HFFc6 (cell line): ENCODE measurements at places on chromosomes 13 and 19. TPM values are rescaled to one million over a fixed set of nuclear protein-coding genes. Genes with fewer than 3 reads are reported as not detected.
A peak's percentile ranks its signal among the peaks of the same experiment; 100 is the strongest.

DNA sequence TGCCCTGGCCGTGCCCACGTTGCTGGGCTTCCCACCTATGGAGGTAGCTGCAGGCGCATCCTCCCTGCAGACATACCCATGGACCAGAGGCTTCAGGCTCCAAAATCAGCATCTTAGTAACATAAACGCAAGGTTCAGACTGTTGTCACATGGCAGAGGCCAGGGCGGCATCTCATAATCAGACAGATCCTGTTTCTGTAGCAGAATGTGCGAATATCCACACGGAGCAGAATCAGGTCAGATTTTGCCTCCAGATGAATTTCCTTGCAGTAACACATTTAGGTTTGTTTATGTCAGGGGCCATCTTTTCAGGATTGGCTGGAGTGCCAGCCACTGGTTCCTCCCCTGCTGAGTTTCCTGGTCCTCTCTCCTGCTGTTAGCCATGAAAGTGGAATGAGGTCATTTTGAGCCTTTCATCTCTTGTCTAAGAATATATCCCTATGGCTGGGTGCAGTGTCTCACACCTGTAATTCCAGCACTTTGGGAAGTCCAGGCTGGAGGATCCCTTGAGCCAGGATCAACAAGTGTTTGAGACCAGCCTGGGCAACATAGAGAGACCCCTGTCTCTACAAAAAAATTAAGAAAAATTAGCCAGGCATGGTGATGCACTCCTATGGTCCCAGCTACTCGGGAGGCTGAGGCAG lies 20.5 kb downstream of the SMARCA4 start:
- DNase-seq, result no peak

DNA sequence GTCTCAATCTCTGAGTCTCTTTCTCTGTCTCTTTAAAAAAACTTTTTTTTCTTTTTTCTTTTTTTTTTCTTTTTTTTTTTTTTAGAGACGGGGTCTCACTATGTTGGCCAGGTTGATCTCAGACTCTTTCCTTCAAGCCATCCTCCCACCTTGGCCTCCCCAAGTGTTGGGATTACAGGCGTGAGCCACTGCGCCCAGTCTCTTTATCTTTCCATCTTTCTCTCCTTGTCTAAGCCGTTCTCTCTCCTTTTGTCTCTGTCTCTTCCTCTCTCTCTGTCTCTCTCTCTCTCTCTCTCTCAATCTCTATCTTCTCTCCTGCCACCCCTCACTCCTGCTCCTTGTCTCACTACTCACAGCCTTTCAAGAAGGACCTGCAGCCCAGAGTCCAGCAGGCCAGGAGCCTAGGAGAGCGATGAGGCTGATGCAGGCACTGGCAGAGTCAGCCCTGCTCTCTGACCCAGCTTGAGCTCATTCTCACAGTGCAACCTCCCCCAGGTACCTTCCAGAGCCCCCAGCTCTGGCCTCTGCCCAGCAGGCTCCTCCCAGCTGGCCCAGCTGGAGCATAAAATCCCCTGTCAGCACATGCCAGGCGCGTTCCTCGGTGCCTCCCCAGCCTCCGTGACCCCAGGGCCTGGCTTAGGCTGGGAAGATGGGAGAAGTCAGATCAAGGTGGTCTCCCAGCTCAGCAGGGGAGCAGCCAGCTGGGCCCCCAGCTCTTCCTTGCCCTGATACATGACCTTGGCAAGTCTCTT lies at the start of gene NPHS1:
Gene NPHS1 (minus strand): TSS at position 476 of the 752 bp plus-strand sequence. CDS start 667 bp downstream, outside the sequence.
- DNase-seq, result no peak

GRCh38 chr13:31588316-31588715 lies 151.0 kb upstream of the RXFP2 start:
- DNase-seq, result no peak

DNA sequence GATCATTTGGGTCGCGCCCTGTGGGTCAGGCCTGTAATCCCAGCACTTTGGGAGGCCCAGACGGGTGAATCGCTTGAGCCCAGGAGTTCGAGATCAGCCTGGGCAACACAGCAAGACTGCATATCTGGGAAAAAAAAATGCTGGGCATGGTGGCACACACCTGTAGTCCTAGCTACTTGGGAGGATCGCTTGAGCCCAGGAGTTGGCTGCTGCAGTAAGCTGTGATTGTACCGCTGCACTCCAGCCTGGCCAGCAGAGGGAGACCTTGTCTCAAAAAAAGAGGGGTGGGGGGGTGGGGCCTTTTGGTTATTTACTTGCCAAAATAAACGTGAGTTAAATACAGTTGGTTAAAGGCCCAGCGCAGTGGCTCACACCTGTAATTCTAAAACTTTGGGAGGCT lies 9.8 kb upstream of the ZNF544 start:
- no peak for DNase-seq

- peak; percentile 9 for DNase-seq
Observed at GRCh38 chr19:29645911-29646310, 19.4 kb upstream of the PLEKHF1 start.

GRCh38 chr13:38412266-38412665 lies 62.6 kb downstream of the UFM1 start:
- no peak for DNase-seq

Gene ENOX1
- total RNA-seq, result 0.63 to 3.7 TPM (median 3.6 TPM) in 3 replicates

- DNase-seq, result peak; percentile 33
Observed at GRCh38 chr13:32669030-32669646, 82.9 kb downstream of the PDS5B start.

DNA sequence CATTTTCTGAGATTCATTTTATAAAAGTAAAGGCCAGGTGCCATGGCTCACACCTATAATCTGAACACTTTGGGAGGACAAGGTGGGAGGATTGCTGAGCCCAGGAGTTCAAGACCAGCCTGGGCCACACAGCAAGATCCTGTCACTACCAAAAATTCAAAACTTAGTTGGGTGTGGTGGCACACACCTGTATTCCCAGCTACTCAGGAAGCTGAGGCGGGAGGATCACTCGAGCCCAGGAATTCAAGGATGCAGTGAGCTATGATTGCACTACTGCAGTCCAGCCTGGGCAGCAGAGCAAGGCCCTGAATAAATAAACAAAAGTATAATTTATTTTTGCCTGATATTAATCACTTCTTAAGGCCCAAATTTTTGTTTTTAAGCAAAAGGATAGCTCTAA lies 40.5 kb downstream of the DHRS12 start:
- DNase-seq, result no peak

DNA sequence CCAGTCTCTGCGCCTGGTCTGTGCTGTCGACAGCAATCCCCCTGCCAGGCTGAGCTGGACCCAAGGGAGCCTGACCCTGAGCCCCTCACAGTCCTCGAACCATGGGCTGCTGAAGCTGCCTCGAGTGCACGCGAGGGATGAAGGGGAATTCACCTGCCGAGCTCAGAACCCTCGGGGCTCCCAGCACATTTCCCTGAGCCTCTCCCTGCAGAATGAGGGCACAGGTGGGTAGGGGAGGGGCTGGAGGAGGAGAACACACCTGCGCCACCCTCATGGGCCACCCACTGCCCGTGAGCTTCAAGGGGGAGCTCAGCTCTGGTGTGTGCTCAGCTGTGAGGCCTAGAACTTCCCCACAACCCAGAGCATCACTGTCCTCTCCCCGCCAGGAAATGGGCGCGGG lies 38.6 kb upstream of the CD33 start:
- no peak for DNase-seq

DNA sequence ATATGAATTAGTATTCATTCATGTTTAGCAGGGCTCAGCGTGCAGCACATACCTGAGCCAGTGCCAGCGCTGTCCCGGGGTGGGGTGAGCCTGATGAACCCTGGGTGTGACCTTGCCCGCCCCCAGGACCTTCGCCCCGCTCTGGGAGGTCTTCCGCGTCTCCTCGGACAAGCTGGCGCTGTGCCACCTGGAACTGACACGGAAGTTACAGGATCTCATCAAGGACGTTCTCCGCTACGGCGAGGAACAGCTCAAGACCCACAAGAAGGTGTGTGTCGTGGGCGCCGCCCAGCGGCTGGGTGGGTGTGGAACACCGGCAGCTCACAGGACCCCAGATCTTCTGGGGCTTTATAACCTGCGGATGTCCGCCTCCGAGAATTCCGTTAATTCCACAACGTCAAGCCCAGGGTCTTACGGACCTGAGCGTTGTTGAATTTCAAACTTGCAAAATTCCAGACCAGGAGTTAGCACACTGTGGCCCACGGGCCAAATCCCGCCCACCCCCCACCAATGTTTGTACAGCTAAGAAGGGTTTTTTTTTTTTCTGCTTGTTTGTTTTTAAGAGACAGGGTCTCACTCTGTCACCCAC lies 15.4 kb downstream of the FCHO1 start:
- peak; percentile 60 for DNase-seq

GRCh38 chr13:22200440-22200839 lies 529.6 kb downstream of the FGF9 start:
- no peak for DNase-seq

Gene SERPINE3
- not detected in 3 replicates for total RNA-seq

DNA sequence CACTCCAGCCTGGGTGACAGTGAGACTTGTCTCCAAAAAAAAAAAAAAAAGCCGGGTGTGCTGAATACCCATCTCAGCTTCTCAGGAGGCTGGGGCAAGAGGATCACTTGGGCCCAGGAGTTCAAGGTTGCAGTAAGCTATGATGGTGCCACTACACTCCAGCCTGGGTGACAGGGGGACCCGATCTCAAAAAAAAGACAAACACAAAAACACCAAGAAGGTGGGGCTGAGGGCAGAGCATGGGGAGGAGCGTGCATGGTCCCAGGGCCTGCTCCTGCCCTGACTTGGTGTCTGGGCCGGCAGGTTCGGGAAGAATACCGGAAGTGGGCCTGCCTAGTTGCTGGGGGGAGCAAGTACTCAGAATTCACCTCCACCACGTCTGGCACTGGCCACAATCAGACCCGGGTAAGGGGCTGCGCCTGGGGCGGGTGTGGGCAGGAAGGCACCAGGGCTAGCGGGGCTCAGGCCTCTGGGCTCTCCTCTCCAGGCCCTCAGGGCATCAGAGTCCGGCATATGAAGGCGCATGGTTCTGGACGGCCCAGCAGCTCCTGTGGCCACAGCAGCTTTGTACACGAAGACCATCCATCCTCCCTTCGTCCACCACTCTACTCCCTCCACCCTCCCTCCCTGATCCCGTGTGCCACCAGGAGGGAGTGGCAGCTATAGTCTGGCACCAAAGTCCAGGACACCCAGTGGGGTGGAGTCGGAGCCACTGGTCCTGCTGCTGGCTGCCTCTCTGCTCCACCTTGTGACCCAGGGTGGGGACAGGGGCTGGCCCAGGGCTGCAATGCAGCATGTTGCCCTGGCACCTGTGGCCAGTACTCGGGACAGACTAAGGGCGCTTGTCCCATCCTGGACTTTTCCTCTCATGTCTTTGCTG lies 11.3 kb downstream of the DDX39A start:
- DNase-seq, result no peak
